ENCODE measurements at places on chromosomes 6 and 20.

DNA sequence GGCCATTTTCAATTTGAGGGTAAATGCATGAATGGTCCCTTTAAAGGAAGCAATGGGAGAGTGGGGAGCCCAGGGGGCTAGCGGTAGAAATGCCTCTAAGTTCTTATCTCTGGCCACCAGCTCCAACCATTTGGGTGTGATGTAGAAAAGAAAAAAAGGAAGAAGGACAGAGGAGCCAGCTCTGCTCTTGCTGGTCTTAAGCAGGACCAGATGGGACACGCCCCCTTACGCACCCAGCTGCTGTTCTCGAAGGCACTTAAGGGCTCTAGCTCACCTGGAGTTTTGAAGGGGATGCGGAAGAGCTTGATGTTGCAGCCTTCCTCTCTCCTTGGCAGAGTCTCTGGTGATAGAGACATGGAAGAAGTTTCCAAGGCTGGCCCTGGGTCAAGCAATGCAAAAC, 59.5 kb upstream of the RNF144B start:
- no peak for DNase-seq

DNA sequence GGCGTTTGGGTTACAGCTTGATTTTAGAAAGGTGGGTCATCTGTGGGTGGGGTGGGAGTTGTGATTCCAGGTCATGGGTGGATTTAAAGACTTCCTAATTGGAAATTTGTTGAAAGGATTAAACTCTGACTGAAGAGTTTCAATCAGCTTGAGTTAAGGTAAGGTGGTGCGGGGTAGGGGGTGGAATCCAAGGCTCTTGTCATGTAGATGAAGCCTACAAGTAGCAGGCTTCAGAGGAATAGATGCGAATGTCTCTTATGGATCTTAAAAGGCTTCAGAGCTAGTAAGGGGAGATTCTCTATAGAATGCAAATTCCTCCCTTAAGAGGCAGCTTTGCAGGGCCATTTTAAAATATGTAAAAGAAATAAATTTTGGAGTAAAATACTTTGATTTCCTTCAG, 645.3 kb downstream of the FRK start:
- no peak for DNase-seq

DNA sequence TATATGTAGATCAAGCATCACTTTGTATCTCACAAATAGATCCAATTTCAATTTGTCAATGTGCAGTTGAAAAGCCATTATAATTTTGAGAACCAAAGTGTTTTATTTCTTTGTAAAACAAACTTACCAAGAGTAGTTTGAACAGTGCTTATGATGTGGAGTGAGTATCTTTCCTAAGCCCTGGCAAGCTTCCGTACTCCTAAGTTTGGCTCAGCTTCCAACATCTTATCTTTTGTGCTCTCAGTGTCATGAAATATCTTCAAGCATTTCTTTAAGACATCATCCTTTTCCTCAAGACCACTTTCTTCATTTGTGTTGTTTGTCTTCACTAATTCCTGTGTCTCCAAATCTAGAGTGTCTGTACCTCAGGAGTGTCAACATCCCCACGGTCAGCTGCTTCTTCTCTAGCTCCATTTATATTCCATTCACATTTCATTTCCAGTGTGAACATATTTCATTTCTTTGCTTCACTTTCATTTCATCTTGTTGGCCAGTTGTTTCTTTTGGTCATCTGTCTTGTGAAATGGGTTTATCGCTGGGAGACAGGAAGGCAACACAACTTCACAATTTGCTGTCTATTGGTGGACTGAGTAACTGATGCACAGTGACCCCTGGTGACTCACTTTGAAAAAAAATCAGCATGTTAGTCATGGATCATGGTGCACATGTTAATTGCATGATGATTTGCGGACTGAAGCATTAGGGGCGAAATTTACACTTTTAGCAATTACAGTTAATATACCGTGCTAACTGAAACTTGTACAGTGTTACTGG, 36.9 kb downstream of the SLC24A3 start:
- no peak for DNase-seq

DNA sequence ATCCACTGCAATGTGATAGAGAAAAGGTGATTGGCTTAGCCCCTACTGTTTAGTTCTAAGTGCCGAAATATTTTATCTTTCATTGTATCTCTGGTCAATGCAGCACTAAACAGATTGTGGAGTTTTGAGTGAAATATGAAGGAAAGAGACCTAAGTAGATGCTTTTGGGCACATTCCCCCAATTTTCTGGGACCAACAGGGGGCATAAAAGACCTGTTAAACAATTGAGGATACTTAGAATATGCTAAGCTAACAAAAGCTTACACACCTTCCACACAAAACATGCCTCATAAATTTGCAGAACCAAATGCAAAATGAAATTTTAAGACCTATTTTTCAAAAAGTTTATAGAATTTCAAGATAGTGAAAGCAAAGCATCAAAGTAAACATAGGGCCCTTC, 746.9 kb downstream of the TBC1D32 start:
- no peak for DNase-seq

DNA sequence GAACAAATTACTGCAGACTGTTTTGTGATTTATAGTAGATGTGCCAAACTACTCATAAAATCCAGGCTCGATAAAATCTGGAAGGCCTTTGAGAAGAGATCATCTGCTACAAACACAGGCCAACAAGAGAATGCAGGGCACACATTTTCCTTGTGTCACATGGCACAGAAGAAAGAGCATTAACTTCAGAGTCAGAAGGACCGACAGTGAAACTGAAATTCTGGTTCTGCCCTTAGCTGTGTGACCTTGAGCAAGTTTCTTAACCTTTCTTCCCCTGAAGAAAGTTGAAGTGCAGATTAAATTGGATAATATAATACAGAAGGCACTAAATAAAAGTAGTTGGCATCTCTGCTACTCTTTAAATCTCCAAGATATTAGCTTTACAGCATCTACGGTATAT, 338.4 kb upstream of the IRAK1BP1 start:
- DNase-seq: no peak

DNA sequence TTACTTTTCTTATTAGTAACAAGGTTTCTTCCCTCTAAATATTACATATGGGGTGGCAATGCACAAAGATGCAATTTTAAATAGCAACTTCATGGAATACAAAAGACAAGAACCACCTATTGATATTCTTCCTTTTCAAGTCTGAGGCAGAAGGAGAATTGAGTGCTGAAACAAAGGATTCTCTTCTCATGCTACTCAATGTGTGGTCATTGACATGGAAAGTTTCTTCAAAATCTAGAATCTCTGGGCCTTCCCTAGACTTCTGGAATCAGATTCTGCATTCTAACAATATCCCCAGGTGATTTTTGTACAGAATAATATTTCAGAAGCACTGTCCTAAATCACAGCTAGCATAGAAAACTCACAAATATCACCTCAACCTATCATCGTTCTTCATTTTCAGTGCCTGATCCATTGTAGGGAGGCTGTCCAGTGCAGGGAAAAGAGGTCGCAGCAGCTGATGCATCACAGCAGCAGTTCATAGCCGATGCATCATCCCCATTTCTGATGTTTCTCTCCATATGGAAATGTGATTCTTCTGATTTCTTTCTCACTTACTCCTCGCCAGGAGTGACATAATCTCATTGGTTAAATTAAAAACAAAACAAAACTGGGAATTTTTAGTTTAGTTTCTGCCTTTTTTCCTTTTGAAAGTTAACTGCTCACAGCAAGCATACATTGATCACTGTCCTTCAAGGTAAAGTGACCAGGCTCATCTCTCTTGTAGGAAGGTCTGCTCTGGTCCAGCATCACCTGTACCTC, 139.5 kb upstream of the FAM83B start:
- DNase-seq: no peak

DNA sequence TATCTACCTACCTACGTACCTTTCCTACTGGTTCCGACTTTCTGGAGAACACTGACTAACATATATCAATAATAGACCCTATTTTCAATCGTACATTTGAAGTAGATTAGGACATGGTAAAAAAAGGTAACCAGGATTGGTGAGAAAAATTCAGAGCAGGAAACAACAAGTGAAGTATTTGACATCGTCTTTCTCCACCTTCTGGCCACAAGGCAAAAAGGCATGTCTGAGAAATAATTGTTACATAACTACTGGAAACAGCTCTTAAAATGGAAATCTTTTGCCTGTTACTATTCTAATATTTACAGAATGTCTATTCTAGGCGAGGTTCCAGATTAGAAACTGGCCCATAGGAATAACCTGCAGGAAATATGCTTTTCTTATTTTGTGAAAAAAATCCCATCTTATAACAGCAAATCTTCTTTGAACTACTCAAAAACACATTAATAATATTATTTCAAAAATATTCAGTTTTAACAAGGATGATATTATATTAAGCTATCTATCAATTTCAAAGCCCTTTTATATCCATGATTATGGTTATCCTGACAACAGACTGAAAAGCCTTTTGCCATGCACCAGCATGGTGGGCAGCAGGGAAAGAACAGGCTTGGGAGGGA, 80.8 kb downstream of the RCAN2 start:
- no peak for DNase-seq
